ENCODE measurements at places on chromosomes 4 and X.
A peak's percentile ranks its signal among the peaks of the same experiment; 100 is the strongest.

DNA sequence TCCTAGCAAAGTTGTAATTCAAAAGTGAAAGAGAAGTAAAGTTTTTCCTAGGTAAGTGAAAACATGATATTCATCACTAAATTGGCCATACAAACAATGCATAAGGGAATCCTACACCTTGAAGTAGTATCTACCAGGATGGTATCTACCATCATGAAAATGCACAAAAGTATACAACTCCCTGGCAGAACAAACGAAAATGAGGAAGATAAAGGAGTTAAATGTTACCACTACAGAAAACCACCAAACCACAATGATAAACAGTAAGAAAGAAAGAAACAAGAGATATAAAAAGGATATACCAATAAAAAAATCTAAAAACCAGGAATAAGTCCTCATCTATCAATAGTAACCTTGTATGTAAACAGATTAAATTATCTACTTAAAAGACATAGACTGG is 26.9 kb downstream of the GK2 start:
- DNase-seq, result no peak

GRCh38 chr4:93031431-93032098 is 727.8 kb downstream of the GRID2 start:
- no peak for DNase-seq

DNA sequence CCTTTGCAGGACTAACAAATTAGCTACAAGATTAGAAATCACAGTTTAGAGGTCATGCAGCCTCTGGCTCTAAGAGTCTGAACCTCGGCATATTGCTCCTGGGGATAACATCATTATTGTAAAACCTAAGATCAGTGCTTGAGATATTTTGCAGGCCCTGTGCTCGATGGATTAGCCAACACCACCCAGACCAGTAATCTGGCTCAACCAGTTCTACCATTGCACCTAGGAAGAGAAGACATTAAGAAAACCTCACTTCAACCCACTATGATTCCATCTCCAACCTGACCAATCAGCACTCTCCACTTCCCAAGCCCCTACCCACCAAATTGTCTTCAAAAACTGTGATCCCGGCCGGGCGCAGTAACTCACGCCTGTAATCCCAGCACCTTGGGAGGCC is 43.6 kb downstream of the WFS1 start:
- DNase-seq, result no peak

GRCh38 chr4:173167758-173168395 is 734 bp upstream of the GALNT7 start:
- no peak for DNase-seq

- no peak for DNase-seq
Measured at GRCh38 chrX:53089224-53089842, 4.6 kb upstream of the KANTR start.

DNA sequence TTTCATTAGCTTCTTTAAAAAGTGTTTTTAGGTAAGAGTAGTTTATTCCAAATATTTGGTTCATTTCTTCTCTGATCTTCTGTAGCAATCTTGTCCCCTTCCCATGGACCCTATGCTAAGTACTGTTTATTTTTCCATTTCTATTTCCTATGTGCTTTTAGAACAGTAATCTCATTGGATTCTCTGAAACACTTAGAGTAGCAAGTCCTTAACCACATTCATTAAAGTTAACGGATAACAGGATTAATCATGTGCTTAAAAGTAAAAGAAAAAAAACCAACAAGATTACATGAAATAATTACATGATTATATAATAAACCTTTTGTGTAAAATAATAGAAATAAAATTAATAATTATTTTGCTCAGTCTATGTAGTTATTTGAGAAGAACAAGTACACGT is 929.7 kb downstream of the C4orf33 start:
- DNase-seq, result no peak

- peak; percentile 12 for DNase-seq
Measured at GRCh38 chr4:170259631-170260153, 169.9 kb upstream of the AADAT start.

- no peak for DNase-seq
Measured at GRCh38 chrX:102624105-102624504, 24.8 kb downstream of the ARMCX5 start.

- no peak for DNase-seq
Measured at GRCh38 chr4:13642170-13642950, 14.8 kb upstream of the BOD1L1 start.

- DNase-seq, result no peak
Measured at GRCh38 chr4:112508356-112508755, 7.6 kb downstream of the NEUROG2 start.

- no peak for DNase-seq
Measured at GRCh38 chr4:92299152-92299551, 4.6 kb upstream of the GRID2 start.

DNA sequence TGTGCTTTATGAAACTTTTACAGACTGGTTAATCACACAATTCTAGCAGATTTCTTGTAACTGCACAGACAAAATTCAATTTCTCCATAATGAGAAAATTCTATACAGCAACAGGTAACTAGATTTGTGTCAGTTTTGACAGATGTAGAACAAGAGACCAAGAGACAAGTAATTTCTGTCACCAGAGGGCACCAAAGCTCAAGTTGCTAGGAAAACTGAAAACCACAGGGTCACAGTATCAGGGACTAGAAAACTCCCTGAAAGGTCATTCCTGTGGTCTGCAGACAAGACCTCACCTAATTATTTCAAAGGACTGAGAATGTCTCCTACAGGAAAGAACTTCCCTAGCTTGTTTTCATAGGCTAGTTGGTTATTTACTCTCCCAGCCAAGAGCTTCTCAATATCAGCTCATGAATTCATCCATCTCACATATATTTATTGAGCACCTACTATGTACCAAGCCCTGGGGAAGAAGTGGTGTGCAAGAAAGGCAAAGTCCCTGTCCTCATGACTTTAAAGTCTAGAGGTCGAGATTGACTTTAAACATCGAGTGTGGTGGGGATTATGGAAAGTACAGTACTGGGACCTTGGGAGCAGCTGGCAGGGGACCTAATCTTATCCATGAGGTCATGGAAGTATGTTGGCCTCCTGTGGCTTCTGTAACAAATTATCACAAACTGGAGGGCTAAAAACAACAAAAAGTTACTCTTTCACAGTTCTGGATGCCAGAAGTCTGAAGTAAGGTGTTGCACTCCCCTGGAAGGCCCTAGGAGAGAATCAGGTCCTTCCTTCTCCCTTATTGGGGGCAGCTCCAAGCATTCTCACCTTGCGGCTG is 47.8 kb upstream of the SETD7 start:
- DNase-seq, result no peak

DNA sequence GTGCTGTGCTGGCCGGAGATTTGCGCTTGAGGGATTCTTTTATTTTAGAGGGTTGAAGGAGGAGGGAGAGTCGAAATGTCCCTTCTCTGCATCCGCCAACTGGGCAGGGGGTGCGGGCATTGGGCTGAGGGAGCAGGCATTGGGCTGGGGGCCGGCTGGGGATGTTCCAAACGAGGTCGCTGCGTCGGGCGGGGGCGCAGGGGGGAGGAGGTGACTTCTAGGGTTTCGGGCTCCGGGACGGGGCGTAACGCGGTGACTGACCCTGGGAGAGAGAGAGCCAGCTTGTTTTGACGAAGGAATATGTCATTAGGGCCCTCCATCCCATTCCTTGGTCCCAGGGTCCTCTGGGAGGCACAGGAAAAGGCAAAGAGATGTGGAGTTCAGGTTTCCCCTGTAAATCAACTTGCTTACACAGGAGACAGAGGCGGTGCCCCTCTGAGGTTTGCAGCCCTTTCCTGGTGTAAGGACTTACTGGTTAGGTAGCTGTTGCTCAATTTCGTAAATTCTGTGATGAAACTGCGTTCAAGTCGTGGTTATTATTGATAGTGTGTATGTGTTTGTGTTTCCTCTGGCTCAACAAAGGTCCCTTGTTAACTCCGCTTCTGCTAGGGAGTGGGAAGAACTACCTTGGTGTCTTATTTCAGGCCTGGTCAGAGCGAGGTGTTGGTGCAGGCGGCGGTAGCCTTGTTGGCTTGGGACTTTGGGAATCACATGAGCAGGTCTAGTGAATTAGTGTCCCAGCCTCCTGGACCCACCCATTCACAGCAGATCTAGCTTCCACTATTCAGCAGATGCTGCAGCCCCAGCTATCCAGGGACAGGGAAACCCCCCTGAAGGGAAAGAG is 716 bp downstream of the FHIP1A start:
- no peak for DNase-seq

- no peak for DNase-seq
Measured at GRCh38 chr4:76235915-76236314, 15.6 kb upstream of the FAM47E start.

GRCh38 chr4:92231511-92231910 is 72.3 kb upstream of the GRID2 start:
- no peak for DNase-seq

DNA sequence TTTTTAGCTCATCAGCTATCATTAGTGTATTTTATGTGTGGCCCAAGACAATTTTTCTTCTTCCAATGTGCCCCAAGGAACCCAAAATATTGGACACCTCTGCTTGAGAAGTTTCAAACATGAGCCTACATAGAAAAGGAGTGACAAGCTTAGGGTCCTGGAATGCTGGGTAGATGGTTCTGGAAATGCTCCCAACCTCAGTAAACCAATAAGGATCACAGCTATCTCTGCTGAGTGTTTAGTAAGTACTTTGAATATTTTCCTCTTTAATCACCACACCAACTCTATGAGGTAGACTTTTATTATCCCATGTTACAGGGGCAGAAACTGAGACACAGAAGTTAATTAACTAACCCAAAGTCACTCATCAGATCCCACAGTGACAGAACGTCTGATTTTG is 164.9 kb upstream of the KLF3 start:
- DNase-seq, result no peak

GRCh38 chrX:15718283-15718970 is 19.6 kb upstream of the CA5B start:
- DNase-seq, result no peak

DNA sequence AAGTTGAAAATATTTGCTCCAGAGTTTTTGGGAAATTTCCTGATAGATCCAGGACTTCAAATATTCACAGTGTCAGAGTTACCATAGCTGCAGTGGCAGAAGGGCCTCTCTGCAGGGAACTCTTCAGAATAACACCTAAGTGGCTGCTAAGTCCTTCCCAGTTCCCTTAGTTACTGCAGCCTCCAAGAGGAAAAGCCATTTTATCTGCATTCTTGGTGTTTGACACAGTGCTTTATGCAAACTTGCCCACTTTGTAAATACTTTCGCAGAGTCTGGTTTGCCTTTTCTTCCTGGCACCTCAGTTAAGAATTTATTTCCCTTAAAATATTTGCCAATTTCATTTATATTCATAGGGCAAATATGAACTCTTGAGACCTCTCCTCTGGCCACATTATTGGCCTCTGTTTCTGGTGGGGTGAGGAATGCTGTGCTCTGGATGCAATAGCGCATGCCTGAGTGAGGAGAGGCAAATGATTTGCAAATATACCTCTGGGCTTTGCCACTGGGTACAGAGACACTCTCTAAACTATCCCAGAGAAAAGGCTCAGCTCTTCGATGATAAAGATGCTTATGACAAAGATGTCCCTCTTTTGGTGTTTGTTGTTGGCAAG is 566.3 kb upstream of the NR3C2 start:
- DNase-seq, result no peak

DNA sequence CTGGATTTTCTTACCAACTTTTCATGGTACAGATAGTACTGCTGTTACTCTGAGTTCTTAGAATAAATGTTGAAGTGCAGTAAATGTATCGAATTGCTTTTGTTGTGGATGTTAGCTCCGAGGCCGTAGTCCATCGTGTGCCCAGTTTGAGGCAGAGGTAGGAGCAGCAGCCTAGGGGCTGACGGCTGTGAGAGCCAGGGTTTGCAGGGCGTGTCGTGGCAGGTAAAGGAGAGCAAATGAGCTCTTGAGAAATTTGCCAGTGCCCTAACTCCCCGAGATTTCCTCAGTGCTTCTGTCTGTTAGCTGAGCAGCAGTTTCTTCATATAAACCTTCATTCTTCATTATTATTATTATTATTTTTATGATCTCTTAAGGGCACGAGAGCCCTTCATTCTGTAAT is 21.6 kb downstream of the PRIMPOL start:
- no peak for DNase-seq

GRCh38 chr4:179843370-179843769 is 2399.8 kb upstream of the TENM3 start:
- no peak for DNase-seq

- no peak for DNase-seq
Measured at GRCh38 chr4:157459785-157460184, 239.3 kb downstream of the GRIA2 start.

- no peak for DNase-seq
Measured at GRCh38 chrX:113059714-113060113, 219.1 kb upstream of the AMOT start.

DNA sequence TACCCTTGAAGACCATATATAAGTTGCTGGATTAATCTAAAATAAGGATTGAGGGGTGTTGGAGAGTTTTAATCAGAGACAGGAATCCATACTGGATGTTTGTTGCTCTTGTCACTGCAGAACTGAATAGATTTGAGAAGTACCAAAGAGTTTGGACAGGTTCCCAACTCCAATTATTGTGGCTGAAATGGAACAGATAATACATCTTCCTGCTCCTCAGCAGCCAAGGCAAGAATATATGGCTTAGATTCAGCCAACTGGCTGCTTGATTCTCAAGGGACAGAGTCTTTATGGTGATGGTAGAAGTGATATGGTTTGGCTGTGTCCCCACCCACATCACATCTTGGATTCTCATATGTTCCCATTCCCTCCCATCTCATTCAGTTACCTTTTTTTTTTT is 97.0 kb upstream of the PDHA2 start:
- no peak for DNase-seq

GRCh38 chrX:150478496-150479492 is 89.6 kb upstream of the MTM1 start:
- DNase-seq, result no peak

DNA sequence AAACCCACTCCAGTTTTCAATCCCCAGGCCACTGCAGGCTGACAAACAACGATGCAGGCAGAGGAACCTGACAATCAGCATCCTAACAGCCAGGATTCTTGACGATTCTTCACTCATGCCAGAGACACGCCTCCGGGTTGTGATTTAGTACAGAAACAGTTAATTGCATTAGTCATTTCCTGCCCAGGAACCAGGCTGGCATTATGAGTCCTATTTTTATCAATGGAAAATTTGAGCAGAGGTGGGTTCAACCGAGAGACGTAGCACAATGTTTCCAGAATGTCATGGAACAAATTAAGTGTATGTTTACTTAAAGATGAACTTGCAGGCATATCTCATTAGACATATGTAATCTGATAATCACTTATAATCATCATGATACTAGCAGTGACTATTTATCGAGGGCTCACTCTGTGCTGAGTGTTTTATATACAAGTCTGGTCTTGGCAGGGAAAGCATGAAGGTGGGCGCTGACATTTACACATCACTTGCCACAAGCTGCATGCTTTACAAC is 159.7 kb downstream of the NSUN7 start:
- peak; percentile 12 for DNase-seq

DNA sequence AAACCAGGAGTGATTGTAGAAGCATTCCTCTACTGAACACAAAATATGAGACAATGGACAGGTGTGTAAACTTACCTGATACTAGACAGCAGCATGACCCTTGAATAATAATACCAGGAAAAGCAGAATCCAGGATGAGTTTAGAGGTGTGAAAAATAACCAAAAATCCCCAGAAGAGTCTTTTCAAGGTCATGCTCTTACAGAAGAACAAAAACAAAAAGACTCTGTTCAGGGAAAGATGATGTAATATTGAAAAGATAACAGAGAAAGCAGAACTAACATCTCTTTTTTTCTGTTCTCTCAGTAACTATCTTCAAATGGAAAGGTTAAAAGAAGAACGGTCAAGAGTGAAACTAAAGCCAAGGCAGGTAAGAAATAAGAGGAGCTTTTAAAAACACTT is 14.0 kb upstream of the ARHGAP10 start:
- no peak for DNase-seq

- no peak for DNase-seq
Measured at GRCh38 chr4:39486221-39486804, 27.5 kb downstream of the LIAS start.

- no peak for DNase-seq
Measured at GRCh38 chr4:157502656-157503055, 282.1 kb downstream of the GRIA2 start.

All from activated CD8-positive, alpha-beta memory T cell treated with anti-CD3 and anti-CD28 coated beads for 48 hours (primary cell).